CD4-positive, alpha-beta T cell (primary cell): ENCODE measurements at places on chromosomes 13 and 19.

DNA sequence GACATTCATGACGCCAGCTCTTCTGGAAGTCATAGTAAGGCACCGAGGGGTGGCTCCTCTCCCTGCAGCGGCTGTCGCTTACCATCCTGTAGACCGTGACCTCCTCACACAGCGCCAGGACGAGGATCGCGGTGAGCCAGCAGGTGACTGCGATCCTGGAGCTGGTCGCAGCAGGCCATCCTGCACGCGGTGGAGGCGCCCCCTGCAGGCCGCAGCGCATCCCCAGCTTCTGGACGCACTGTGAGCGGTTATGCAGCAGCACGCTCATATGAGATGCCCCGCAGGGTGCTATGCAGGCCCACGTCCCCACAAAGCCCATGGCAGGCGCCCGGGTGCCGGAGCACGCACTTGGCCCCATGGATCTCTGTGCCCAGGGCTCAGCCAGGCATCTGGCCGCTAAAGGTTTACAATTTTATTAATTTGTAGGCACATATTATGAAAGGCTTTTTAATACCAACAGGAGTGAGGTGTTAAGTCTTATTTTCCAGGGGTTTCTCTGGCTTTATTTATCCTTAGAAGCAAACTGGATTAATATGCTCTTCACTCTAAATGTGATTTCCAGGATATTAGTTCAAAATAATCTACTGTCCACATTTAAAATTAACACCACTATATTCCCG is 35.6 kb upstream of the PSPC1 start:
- peak; percentile 6 for DNase-seq

- DNase-seq, result no peak
These were observed 155.5 kb downstream of the TNFSF13B start for GRCh38 chr13:108425056-108425455.

GRCh38 chr13:30719525-30719914 is 15.8 kb upstream of the ALOX5AP start:
- no peak for DNase-seq

DNA sequence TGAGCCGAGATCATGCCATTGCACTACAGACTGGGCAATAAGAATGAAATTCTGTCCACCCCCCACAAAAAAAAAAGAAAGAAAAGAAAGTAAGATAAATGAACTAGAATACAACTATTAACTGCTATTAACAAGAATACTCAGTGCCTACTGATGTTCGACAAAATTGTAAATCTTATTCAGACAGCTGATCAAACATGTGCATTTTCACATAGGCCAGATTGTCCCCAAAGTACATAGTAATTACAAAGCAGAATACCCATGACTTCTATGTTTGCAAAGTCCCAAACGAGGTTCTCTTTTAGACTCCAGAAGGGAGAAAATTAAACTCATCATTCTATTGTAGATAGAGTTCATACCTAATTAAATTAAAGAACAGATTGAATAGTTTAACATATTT is 113.4 kb downstream of the UFM1 start:
- DNase-seq, result no peak

- no peak for DNase-seq
These were observed 160.3 kb downstream of the KCTD15 start for GRCh38 chr19:33956941-33957340.

- DNase-seq, result no peak
These were observed 1466.9 kb downstream of the UQCRFS1 start for GRCh38 chr19:27745978-27746542.

- no peak for DNase-seq
These were observed 218.9 kb upstream of the EDNRB start for GRCh38 chr13:78137404-78138142.

- no peak for DNase-seq
These were observed 131.6 kb downstream of the SOX1 start for GRCh38 chr13:112198396-112199010.

- peak; percentile 60 for DNase-seq
These were observed 5.8 kb downstream of the DYRK1B start for GRCh38 chr19:39828015-39828653.

DNA sequence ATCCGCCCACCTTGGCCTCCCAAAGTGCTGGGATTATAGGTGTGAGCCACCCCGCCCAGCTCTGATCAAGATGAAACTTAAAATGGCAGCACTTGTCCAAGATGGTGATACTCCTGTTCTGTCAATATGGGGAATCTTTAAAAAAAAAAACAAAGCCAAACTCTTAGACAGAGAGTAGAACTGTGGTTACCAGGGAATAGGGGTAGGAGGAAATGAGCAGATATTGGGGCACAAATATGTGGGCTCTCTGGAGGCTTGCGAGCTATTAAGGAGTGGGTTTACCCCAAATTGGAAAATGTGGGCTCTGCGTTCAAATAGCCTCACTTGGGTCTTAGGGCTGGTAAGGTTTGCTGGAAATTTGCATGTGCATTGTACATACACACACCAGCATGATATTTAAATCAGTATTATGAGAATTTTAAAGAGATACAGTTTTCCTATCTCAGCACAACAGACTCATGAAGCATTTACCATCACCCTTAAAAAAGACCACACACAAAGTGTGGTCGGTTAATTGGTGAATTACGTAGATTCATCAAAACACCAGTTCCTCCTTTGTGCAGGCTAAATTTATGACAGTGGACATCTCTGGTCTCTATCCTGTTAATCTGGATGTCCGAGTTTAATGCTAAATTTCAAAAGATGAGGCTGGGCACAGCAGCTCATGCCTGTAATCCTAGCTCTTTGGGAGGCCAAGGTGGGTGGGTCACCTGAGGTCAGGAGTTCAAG is 11.3 kb downstream of the CD70 start:
- DNase-seq, result no peak

DNA sequence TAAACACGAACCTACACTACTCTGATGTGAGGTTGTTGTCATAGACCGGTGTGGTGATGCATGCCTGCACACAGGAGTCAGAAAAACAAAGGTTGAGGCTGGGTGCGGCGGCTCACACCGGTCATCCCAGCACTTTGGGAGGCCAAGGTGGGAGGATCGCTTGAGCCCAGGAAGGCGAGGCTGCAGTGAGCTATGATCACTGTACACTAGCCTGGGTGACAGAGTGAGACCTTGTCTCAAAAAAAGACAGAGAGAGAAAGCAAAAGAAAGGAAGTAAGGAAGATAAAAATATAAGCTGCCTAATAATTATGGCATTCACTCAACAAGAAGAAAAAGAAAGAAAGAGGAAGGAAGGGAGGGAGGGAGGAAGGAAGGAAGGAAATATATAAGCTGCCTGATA is 9.3 kb downstream of the GP6 start:
- no peak for DNase-seq

DNA sequence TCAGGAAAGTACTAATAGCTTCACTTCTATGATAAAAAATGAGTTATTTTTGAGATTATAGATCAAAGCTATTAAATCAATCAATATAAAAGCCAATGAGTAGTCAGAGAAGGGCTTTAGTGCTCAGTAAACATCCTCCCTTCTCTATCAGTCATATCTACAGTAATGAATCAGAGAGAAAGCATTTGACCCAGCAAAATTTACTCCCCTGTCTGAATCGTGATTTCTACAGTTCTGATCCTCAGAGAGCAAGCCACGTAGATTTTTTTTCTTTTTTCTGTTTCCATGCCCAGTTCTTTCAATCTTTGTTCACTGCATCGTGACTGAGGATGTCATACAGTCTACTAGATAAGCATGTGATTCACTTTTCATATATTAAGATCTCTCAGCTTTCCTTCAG is 16.2 kb upstream of the MBNL2 start:
- DNase-seq, result no peak

DNA sequence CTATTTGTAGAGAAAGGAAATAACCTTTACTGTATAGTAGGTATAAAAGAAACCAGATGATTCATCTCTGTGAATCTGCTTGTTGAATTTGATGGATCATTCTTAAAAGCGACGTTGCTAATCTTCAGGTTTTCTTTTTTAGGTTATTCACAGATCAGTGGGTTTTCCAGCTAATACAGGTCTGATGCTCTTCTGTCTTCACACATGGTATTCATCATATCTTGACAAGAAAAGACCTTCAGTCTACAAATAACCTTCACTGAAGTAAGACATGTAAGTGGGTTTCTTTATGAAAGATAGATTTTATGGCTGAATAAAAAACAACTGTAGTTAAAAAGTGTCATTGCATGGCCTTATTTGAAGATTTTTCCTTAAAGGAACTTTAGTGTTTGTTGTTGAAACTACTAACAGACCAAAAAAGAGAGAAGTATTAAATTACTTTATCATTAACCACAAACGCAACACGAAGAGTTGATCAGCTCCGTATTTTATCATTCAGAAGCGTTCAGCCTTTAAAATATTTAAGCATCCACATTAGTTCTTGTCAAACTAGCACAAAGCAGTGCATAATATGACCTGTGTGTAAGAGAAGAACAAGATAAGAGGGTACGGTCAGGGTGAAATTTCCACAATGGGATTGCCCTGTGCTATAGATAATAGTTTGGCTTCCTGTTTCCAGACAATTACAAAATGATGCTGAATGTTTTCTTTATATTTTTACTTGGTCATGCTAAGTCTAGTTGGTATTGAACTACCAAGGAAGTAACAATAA is 299.5 kb downstream of the MZT1 start:
- no peak for DNase-seq

DNA sequence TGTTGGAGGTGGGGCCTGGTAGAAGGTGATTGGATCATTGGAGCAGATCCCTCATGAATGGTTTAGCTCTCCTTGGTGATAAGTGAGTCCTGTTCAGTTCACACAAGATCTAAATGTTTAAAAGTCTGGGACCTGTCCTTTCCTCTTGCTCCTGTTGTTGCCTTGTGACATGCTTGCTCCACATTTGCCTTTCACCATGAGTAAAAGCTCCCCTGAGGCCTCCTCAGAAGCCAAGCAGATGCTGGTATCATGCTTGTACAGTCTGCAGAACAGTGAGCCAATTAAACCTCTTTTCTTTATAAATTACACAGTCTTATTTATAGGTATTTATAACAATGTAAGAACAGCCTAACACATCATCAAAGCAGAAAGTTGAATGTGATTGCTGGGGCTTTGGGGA is 24.2 kb upstream of the RFC3 start:
- DNase-seq, result no peak

DNA sequence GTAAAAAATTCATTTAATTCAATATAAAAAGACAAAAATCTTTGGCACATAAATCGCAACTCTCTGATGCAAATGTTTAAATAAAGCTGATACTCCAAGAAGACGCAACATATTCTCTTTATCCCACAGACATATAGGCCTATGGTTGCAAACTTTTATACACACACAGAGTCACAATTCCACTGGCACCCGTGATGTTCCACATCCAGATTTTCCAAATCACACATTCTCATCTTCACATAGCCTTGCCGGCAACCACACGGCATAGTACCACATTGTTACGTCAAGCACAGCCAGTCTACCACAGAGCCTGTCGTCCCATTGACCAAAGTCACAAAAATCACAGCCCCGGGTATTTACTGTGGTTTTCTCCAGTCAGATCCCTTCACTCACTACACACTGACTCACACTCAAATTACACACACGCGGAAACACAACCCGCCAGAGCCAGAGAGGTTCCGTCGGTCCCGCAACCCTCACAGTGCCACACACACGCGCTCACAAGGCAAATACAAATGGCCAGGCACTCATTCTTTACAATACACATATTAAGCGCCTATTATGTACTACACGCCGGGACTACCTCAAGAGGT is 546 bp upstream of the ZNF546 start:
- no peak for DNase-seq

DNA sequence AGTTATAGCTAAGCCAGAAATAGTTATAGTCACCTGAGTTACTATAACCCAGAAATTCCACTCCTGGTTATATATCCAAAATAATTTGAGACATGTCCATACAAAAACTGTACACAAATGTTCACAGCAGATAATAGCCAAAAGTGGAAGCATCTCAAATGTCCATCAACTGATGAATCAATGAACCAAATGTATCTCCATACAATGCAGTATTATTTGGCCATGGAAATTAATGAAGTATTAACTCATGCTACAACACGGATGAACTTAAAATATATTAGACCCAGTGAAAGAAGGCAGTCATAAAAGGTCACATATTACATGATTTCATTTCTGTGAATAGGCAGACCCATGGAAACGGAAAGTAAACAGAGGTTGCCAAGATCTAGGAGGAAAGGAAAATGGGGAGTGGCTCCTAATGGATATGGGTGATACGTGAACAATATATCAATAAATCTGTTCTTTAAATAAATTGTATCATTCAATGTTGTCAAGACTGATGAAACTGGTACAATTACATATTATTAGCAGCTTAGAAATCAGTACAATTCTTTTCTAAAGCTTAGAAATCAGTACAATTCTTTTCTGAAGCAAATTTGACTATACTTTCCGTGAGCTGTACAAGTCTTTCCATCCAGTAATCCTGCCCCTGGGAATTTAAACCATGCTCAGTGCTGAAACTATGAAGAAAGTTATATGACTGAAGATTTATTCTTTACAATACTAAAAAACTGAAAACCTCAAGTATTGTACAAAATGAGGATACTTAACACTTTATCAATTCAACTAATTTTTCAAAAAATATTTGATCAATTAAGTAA is 47.0 kb upstream of the DIAPH3 start:
- no peak for DNase-seq

DNA sequence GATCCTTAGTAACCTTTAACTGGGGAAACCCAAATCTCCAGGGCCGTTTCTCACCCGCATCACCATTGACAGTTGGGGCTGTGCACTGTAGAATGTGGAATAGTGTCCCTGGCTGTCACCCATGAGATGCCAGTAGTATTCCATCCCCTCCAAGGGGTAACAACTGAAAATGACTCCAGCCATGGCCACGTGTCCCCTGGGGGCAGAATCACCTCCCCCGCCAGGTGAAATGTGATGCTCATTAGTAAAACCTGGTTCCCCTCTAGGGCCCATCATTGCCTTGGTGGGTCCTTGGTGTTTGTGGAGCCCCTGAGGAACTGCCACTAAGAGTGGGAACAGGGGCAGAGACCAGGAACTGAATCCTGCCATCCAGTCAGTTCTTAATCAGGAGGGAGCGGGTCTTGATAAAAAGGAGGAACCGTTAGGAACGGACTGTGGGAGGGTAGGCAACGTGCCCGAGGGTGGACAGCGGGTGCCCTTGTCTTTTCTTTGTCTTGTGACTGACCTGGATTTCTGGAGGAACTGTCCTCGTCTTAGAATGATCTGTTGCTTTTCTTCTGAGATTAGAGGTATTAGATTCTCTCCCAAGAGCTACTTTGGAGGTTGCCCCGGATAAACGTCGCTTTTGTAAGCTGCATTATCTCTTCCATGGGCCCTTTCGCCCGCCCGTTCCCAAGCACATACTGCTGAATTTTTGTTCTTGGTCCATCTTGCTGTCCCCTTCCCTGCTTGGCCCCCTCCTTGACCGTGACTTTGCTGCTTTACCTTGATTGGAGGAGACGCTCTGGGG is 3.5 kb downstream of the MYO9B start:
- DNase-seq, result no peak

GRCh38 chr13:32535115-32535514 is 3.5 kb downstream of the N4BP2L2 start:
- no peak for DNase-seq

DNA sequence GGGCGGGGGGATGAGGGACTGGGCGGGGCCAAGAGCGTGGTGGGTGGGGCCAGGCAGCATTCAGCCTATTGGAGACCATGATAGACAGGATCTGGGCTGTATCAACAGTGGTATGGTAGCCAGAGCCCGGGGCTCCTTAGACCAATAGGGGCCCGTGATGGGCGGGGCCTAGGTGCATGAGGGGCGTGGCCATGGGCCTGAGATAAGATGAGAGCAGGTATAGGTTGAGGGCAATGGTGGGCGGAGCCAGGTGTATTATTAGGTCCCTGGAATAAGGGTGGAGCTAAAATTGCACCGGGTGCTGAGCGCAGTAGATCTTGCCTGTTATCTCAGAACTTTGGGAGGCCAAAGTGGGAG is 5.3 kb downstream of the ABCA7 start:
- DNase-seq, result no peak
